ENCODE measurements at places on chromosomes 7 and 10. TPM values are rescaled to one million over a fixed set of nuclear protein-coding genes. Genes with fewer than 3 reads are reported as not detected.

- no peak overlapping the region for H3K4me3 ChIP-seq
- H3K27ac ChIP-seq, result no peak overlapping the region
- no peaks in the 10 kb centered on the region for H3K36me3 ChIP-seq
- no peaks in the 10 kb centered on the region for H3K27me3 ChIP-seq
- H3K4me1 ChIP-seq, result no peaks in the 10 kb centered on the region
Observed at GRCh38 chr7:41275255-41275654, 427.6 kb downstream of the INHBA start.

Gene TEX36
- not detected for total RNA-seq

Gene GATAD1
- total RNA-seq, result 14.4 TPM

GRCh38 chr10:68633281-68633680 lies 73.1 kb downstream of the TET1 start:
- H3K4me1 ChIP-seq, result no peaks in the 10 kb centered on the region
- no peaks in the 10 kb centered on the region for H3K27me3 ChIP-seq
- no peak overlapping the region for H3K4me3 ChIP-seq
- no peak overlapping the region for H3K27ac ChIP-seq
- H3K36me3 ChIP-seq, result no peaks in the 10 kb centered on the region

GRCh38 chr10:80137031-80137862 lies 4.7 kb downstream of the PLAC9 start:
- no peak overlapping the region for H3K4me3 ChIP-seq
- H3K36me3 ChIP-seq, result no peaks in the 10 kb centered on the region
- no peak for DNase-seq

GRCh38 chr7:135599471-135599870 lies 41.8 kb downstream of the NUP205 start:
- H3K4me3 ChIP-seq, result no peak overlapping the region
- H3K27ac ChIP-seq, result no peak overlapping the region
- no peaks in the 10 kb centered on the region for H3K4me1 ChIP-seq
- no peak for DNase-seq

DNA sequence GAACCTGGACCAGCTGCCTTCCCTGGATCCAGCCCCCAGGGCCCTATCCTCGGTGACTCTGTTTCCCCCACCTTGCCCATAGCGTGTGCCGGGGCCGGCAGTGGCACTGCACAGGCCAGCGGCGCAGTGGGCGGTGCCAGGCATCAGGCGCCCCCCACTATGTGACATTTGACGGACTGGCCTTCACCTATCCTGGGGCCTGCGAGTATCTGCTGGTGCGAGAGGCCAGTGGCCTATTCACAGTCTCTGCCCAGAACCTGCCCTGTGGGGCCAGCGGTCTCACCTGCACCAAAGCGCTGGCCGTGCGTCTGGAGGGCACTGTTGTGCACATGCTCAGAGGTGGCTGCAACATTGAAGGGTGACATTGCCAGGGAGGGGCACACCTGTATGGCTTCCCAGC lies 12.0 kb upstream of the ZNF467 start:
- H3K4me1 ChIP-seq, result no peaks in the 10 kb centered on the region
- H3K27me3 ChIP-seq, result no peaks in the 10 kb centered on the region
- H3K27ac ChIP-seq, result no peak overlapping the region

GRCh38 chr10:61390851-61391250 lies 62.3 kb downstream of the TMEM26 start:
- H3K4me1 ChIP-seq, result no peaks in the 10 kb centered on the region
- peak overlapping the region; percentile 26 for H3K27ac ChIP-seq
- no peak overlapping the region for H3K4me3 ChIP-seq

GRCh38 chr7:41758321-41758720 lies 55.4 kb upstream of the INHBA start:
- H3K4me3 ChIP-seq, result no peak overlapping the region
- H3K27me3 ChIP-seq, result no peaks in the 10 kb centered on the region
- H3K36me3 ChIP-seq, result no peaks in the 10 kb centered on the region
- no peak overlapping the region for H3K27ac ChIP-seq
